ENCODE measurements at places on chromosomes 2 and 18.

- DNase-seq, result no peak
Measured at GRCh38 chr2:122747670-122748069, 992.2 kb downstream of the TSN start.

DNA sequence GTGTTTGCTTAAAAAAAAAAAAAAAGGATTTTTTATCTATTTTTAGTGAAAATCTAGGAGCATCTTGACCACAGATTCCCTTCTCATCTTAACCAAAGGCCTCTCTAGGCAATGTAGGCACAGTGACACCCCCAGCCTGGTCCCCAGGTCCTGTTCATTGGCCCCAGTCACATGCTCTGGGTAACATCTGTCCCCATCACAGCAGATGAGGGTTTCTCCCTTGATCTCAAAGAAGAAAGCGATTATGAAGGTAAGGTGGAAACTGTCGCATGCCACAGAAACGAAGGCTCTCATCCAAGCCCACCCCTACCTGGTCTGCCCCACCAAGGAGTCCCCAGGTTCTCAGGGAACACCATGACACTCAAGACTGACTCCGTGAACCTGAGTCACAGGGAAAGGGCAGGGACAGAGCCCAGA is 4.7 kb downstream of the HS6ST1 start:
- DNase-seq, result no peak

- no peak for DNase-seq
Measured at GRCh38 chr2:179233626-179234430, 30.8 kb downstream of the SESTD1 start.

DNA sequence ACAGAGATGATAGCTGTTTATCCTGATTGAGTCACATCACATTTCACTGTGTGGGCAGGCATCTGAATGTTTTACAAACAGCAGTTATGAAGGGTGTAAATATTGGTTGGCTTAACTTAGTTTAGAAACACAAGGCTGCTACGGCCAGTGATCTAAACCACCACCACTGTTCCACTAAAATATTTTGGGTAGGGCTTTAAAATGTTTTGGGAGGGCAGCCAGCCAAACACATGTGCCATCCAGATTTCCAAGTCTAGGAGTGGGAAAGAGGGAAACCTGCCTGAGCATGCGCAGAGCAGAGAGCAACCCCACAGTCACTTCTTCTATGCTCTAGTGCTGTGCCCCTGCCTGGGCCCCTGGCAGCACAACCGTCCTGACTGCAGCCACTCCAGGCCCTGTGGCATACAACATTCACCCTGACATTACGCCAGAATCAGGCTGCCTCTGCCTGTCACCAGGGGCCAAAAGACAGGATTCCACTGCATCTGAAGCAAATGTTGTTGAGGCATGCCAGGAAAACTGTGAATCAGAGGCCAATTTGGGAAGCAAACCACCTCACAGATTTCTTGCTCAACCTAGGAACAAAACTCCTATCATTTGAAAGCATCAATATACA is 74.8 kb upstream of the COL5A2 start:
- peak; percentile 10 for DNase-seq

GRCh38 chr2:109630441-109631430 is 16.6 kb downstream of the SOWAHC start:
- DNase-seq, result no peak

GRCh38 chr2:99621106-99621505 is 131.3 kb upstream of the REV1 start:
- DNase-seq, result no peak

DNA sequence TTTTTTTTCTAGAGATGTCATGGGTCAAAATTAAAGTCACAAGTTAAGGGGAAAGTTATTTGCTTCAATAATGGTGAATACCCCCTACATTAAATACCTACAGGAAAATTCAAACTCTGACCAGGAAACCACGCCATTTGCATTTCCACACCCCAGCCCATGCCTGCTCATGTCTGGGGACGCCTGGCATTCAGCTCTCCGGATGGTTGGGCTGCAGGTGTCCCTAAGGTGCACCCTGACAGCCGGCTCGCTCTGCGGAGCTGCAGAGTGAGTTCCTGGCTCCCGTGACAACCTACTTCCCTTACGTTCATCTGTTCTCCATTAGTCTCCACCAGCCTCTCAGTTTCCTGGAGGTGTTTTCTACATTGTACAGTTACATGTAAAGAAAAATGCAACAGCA is 122.7 kb upstream of the RIOK3 start:
- DNase-seq, result no peak

DNA sequence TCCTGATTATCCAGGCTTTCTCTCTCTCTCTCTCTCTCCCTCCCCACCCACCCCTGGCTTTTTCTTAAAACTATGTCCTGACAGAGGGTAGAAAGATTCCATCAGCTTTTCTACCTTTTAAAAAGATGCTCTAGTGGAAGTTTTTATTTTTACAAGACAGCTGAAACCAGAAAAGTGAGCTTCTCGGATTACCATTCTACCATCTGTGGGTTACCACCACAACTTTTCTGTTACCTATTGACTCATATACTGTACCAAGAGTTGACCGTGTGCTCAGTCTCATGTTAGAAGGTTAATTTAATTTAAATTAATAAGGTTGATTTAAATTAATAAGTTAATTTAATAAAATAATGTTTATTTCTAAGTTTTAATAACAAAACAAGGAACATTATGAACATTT is 137.6 kb downstream of the UPP2 start:
- DNase-seq, result no peak

- DNase-seq, result no peak
Measured at GRCh38 chr2:64626146-64626809, 27.4 kb downstream of the SERTAD2 start.

DNA sequence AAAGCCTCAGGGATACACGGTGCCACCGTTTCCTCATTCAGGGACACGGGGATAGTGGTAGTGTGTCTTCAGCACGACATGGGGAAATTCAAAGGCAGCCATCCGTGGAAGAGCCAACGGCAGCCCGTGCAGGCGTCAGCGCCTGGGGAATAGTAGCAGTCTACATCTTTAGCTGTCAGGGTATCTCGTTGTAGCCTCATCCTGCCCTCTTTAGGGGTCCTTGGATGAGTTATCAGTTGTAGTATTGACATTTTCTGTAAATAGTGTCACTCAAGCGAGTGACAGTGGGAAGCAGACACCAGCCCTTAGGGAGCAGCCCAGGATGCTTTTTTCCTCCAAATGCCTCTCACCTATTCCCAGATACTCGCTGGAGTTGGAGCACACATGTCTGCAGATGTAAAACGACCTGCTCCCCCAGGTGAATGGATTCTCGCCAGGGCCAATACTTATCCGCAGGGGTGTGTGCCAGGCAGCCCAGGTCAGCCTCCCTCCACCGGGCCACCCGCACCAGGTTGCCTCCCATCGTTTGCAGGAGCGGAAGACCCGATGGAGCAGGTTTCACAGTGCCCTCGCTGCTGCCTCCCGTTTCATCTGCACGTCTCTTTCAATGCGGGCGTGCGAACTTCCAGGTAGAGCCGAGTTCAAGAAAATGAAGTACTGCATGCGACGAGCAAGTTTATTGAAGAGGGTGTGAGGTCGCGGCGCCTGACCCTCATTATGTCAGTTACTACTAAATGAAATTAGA is 41.0 kb downstream of the AGAP1 start:
- no peak for DNase-seq

DNA sequence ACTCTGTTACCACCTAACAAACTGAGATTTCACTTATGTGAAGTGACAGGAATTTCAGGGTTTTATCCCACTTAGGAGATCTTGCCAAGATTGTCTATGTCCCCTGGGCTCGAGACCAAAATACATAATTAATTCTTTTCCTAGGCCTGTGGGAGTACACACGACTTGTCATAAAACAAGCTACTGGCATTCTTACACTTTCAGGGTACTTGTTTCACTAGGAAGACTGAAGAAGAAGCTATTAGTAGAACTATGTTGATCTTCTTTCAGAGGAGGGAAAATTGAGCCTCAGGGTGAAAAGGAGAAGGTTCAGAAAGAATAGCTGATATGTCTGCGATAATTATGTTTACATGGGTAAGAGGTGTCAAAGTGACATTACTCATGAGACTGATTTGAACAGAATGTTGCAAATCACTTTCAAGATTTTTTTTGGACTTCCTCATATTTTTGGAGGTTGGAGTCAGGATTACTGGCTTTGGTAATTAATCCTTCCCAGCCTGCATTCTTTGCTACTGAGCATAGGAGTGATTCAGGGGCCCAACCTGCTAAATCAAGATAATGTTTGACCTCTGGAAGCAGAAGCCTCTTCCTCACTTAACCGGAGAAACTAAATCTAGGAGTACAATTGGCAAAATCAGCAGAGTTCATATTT is 240.0 kb upstream of the NT5C1B start:
- no peak for DNase-seq

DNA sequence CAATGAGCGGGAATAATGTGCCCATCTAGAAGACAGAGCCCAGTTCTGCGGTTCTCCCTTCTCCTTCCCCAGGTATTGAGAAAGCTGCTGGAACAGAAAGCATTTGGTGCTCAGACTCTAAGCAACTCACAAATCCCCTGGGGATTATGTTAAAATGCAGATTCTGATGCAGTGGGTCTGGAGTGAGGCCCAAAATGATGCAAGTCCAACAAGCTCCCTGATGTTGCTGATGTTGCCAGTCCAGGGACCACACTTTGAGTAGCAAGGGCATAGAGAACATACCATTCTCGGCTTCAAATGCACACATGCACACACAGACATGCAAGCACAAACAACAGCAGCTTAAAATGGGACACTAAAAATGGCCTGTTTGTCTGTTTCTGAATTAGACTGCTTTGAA is 274.8 kb upstream of the NCKAP5 start:
- DNase-seq, result no peak

DNA sequence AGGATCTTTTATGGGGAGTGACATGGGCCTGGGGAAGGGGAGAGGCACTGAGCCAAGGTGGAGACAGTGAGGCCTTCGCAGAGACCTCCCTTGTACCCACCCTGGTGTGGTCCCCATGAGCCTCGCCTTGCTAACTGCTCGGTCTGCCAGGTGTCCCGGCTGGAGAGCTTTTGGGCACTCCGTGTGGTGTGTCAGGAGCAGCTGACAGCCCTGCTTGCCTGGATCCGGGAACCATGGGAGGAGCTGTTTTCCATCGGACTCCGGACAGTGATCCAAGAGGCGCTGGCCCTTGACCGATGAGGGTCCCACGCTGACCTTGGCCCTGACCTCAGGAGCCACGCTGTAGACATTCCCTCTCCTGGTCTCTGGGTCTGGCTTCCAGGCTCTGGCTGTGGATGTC is 11.5 kb upstream of the SLC4A3 start:
- no peak for DNase-seq

DNA sequence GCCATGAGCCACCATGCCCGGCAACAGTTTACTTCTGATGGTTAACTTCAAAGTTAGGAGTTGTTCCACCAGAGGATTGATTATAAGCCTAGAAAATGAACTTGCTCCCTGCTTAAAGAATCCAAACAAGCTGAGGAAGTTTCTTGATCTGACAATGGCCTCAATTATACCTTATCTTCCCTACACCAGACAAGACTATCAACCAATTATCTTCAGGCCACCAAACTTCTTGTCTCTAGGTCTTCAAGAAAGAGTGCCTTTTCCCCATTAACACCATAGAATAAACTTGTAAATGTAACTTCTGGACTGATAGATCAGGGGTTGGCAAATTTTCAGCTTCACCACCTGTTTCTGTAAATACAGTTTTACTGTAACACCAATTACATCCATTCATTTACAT is 15.0 kb downstream of the ZC3H8 start:
- DNase-seq, result no peak

GRCh38 chr2:217836901-217837491 is 165.8 kb downstream of the TNS1 start:
- peak; percentile 37 for DNase-seq

- no peak for DNase-seq
Measured at GRCh38 chr2:237472187-237472712, 14.8 kb upstream of the MLPH start.

DNA sequence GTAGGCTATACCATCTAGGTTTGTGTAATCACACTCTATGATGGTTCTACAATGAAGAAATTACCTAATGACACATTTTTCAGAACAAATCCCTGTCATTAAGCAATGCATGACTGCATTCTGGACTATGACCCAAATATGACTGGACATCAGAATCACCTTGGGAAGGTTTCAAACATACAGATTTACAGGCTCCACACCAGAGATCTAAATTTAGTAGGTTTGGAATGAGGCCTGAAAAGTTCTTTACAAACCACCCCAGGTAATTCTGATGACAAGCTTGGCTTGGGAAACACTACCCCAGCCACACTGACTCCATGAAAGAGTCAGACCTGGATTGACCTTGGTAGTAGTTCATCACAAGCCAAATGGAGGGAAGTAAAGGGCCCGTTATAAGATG is 52.2 kb upstream of the NFE2L2 start:
- DNase-seq, result no peak

GRCh38 chr2:172376505-172377125 is 50.8 kb upstream of the ITGA6 start:
- no peak for DNase-seq

- DNase-seq, result no peak
Measured at GRCh38 chr2:152434395-152435182, 99.6 kb downstream of the FMNL2 start.

- DNase-seq, result no peak
Measured at GRCh38 chr2:11977766-11978524, 231.5 kb downstream of the LPIN1 start.

DNA sequence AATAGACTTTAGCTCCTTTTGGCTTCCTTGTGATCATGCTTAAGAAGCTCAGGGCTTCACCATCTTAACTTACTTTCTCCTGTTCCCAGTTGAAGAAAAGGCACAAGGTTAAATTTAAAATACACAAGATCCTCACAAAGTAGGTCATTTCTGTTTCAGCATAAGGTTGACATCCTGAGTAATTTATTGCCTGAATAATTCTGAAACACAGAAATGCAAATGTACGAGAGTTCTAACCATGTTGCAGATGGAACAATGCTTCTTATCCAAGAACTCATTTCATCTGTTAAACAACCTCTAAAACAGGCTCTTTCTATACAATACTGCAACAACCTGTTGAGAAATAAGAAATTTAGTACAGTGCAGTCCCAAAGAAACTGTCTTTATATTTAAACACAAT is 395.2 kb downstream of the BCL11A start:
- no peak for DNase-seq

DNA sequence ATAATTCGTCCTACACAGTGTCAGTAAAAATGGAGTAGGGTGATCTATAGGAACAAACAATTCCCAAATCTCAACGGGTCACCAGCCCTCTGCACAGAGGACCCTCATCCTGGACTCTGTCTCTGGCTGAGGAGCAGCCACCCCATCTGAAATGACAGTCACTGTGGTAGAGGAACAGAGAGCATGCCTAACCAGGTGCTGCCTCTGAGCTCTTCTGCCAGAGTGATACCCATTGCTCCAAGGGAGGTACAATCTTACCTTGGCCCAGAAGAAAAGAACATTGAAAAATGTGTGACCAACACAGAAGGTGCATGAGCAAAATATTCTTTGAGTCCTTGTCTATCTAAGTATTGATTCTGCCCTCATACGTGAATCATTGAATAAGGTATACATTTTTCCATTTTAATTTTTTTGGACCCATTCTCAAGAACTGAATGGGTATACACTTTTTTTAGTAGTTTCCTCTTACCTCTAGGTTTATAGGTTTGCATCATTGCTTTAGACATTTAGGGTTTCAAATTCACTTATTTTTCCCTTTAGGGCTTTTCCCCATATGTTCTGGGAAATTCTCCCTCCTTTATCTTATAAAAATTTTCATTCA is 8.7 kb downstream of the SP140 start:
- no peak for DNase-seq

- no peak for DNase-seq
Measured at GRCh38 chr2:180747728-180748127, 232.7 kb upstream of the UBE2E3 start.
